ENCODE measurements at places on chromosomes 16 and 17. TPM values are rescaled to one million over a fixed set of nuclear protein-coding genes. Genes with fewer than 3 reads are reported as not detected.

The MPO gene
- total RNA-seq, result not detected

The KRT15 gene
- not detected for total RNA-seq

The RUNDC3A gene
- 0.35 TPM for total RNA-seq

The HCRT gene
- not detected for total RNA-seq

The CDH5 gene
- total RNA-seq, result not detected

The ANKRD40CL gene
- not detected for total RNA-seq

The TPSG1 gene
- 0.32 TPM for total RNA-seq

The KRTAP9-2 gene
- total RNA-seq, result not detected

The NGFR gene
- total RNA-seq, result 0.14 TPM

The PYY gene
- total RNA-seq, result not detected

The MT1A gene
- 1.5 TPM for total RNA-seq

The TPPP3 gene
- total RNA-seq, result not detected

The IL34 gene
- 0.36 TPM for total RNA-seq

The BEAN1 gene
- total RNA-seq, result not detected

The CCR7 gene
- 311 TPM for total RNA-seq

The EVI2A gene
- total RNA-seq, result 31.9 TPM

The ATP2A3 gene
- total RNA-seq, result 108 TPM

The AGRP gene
- total RNA-seq, result not detected

The NPIPB4 gene
- 211 TPM for total RNA-seq

The ZNF778 gene
- total RNA-seq, result 10.9 TPM

The NOD2 gene
- total RNA-seq, result 11.3 TPM

DNA sequence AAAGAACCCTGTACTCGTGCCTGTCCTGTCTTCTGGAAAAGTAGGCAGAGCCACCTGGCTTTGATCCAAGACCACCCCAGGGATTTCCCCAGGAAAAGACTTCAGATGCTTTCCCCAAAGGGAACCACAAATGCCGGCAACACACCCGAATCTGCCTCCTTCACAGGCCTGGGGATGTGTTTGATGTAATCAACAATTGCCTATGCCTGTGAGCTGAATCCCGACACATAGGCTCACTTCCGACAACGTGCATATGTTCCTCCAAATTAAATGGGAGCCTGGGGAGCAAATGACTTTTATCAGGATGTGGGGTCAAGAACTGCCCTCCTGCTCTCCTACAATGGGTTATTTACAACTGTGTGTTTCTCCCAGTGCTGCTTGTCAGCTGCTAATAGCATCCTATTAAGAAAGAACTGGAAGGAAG lies 535.2 kb upstream of the CDH11 start:
- no peaks in the 10 kb centered on the region for H3K27me3 ChIP-seq
- no peak overlapping the region for H3K4me3 ChIP-seq
- no peak overlapping the region for H3K27ac ChIP-seq

GRCh38 chr16:48235058-48235555 lies 9.0 kb upstream of the LONP2 start:
- peaks cover 19% of the 10 kb centered on the region for H3K4me1 ChIP-seq
- no peaks in the 10 kb centered on the region for H3K36me3 ChIP-seq
- H3K27me3 ChIP-seq, result no peaks in the 10 kb centered on the region
- DNase-seq, result no peak
- H3K4me3 ChIP-seq, result no peak overlapping the region

GRCh38 chr17:4958102-4958501 lies 7.2 kb downstream of the ENO3 start:
- peaks cover 5% of the 10 kb centered on the region for H3K36me3 ChIP-seq
- no peak overlapping the region for H3K4me3 ChIP-seq
- no peaks in the 10 kb centered on the region for H3K27me3 ChIP-seq

GRCh38 chr17:78168242-78168902 lies at the start of gene SYNGR2:
Gene SYNGR2, plus strand, starts transcription at chr17:78168581. Its CDS starts 36 bp downstream, at chr17:78168617.
- peak; percentile 95 for DNase-seq
- peak within 1 kb of the TSS; percentile 82 for H3K4me3 ChIP-seq
- H3K27ac ChIP-seq, result peak within 1 kb of the TSS; percentile 46
- H3K36me3 ChIP-seq, result peaks cover under 1% of the 10 kb centered on the region
- peaks cover 40% of the 10 kb centered on the region for H3K4me1 ChIP-seq

DNA sequence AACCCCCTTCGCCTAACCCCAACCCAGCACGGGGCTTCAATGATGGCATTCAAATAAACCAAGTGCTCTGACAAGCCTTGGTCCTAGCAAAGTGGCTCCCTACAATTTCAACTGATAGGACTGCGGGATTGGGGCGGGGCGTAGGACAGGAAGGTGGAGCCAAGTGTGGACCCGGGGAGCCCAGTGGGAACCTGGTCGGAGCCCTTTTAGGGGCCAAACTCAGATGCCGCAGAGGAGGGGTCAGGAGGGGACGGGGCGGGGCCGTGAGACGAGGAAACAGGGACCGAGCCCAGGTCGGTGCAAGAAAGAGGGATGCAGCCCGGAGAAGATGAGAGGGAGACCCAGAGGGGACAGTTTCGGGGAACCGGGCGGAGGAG lies 13.2 kb upstream of the CDIPT start:
- H3K27me3 ChIP-seq, result peaks cover 30% of the 10 kb centered on the region
- H3K4me1 ChIP-seq, result peaks cover 20% of the 10 kb centered on the region
- H3K4me3 ChIP-seq, result peak overlapping the region; percentile 26
- no peak overlapping the region for H3K27ac ChIP-seq

DNA sequence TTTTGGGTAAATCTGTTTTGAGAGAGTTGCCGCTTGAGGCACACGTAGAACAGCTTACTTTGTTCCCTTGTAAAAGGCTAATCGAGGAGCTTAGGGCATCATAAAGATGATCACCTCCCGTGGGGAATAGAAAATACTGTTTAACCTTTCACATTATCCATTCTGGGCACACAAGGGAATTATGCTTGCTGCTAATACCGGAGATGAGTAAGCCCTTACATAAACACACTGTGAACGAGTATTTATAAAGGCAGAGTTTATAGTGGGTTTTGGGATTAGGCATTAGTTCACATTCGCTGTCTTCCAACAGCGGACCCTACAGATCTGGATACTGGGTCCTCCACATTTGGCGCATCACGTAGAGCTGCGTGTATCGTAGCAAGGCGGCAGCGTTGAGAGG lies 51.2 kb upstream of the CNTNAP4 start:
- H3K27me3 ChIP-seq, result no peaks in the 10 kb centered on the region
- no peak overlapping the region for H3K4me3 ChIP-seq
- no peaks in the 10 kb centered on the region for H3K36me3 ChIP-seq
- H3K27ac ChIP-seq, result no peak overlapping the region

DNA sequence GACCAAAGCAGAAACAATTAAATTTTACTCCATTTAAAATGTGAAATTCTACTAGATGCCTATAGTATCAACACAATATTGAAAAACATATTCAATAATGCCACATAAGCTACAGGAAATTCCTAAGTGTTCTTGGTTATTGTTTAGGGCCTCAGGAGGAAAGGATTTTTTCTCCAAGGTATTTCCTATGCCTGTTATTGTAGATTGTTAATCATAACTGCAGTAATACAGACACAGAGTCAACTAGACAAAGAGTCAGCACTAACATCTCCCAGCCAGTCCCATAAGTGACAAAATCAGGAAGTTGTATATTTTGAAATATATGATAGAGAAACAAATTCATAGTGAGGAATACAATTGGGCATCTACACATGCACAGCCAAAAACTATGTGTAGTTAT lies 782.7 kb upstream of the KIF2B start:
- H3K27me3 ChIP-seq, result no peaks in the 10 kb centered on the region
- H3K4me1 ChIP-seq, result no peaks in the 10 kb centered on the region
- H3K27ac ChIP-seq, result no peak overlapping the region

- H3K36me3 ChIP-seq, result no peaks in the 10 kb centered on the region
- DNase-seq, result no peak
- no peak overlapping the region for H3K27ac ChIP-seq
- no peaks in the 10 kb centered on the region for H3K4me1 ChIP-seq
- H3K4me3 ChIP-seq, result no peak overlapping the region
- no peaks in the 10 kb centered on the region for H3K27me3 ChIP-seq
Observed at GRCh38 chr16:21070564-21070963, 80.1 kb downstream of the DNAH3 start.

- H3K27me3 ChIP-seq, result peaks cover 65% of the 10 kb centered on the region
- no peak overlapping the region for H3K27ac ChIP-seq
- peaks cover 29% of the 10 kb centered on the region for H3K4me1 ChIP-seq
- H3K4me3 ChIP-seq, result peak overlapping the region; percentile 81
- no peak for DNase-seq
Observed at GRCh38 chr16:56191835-56192634, 746 bp downstream of the GNAO1 start.

DNA sequence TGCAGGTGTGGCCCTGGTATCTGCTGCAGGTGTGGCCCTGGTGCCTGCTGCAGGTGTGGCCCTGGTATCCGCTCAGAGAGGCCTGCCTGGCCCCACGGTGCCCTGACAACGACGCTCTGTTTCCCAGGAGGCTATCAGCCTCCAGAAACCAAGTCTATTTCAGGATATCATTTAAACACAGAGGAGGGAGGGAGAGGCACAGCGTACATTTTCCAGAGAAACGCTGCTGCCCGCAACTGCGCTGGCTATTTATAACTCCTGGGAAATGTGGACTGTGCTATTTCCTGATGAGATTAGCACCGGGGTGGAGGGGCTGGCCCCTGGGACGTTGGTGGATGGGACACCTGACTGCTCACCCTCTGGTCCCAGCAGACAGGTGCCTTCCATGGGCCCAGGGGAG lies 22.5 kb downstream of the TIMM22 start:
- no peak for DNase-seq
- no peak overlapping the region for H3K4me3 ChIP-seq
- H3K27ac ChIP-seq, result no peak overlapping the region
- no peaks in the 10 kb centered on the region for H3K27me3 ChIP-seq
- no peaks in the 10 kb centered on the region for H3K36me3 ChIP-seq
- no peaks in the 10 kb centered on the region for H3K4me1 ChIP-seq

GRCh38 chr17:3827124-3827773 lies 18.8 kb downstream of the NCBP3 start:
- peaks cover 5% of the 10 kb centered on the region for H3K4me1 ChIP-seq
- no peak overlapping the region for H3K27ac ChIP-seq
- no peaks in the 10 kb centered on the region for H3K27me3 ChIP-seq

DNA sequence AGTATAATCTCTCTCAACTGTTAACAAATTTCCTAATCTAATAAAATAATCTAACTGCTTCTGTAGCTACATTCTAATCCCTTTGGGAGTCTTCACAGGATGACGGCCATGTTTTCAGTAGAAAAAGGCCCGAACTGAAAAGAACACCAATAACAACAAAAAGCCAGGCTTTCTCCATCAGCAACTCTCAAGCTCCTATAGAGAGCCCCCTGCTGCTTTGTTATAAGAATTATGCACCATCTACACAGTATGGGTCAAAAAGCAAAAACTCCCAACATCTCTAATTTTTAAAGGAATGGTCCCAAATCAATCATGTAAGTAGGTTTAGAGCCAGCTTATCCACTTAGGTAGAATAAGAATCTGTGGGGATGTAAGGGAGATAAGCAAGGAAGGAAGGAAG lies 163.6 kb upstream of the C17orf78 start:
- DNase-seq, result no peak
- no peaks in the 10 kb centered on the region for H3K27me3 ChIP-seq
- H3K4me3 ChIP-seq, result no peak overlapping the region
- H3K4me1 ChIP-seq, result no peaks in the 10 kb centered on the region
- no peak overlapping the region for H3K27ac ChIP-seq

- H3K27ac ChIP-seq, result peak overlapping the region; percentile 93
- no peak for DNase-seq
- H3K36me3 ChIP-seq, result peaks cover 5% of the 10 kb centered on the region
- H3K4me1 ChIP-seq, result peaks cover 67% of the 10 kb centered on the region
Observed at GRCh38 chr17:27457731-27458523, 1.7 kb downstream of the KSR1 start.

DNA sequence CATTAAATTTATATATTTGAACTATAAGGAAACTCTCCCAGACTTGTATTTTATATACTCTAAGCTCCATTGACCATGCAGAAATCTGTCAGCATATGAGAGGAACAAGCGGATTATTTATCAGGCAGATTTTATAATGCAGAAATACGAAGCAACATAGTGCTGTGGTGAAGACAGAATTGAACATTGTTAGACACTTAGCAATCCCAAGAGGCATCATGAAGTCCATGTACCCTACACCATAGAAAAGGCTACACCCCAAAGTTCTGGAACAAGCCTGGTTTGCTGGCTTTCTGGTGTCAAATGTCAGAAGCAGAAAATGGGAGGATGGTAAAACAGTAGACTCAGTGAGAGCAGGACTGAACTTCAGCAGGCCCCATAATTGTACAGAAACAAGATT lies 241.1 kb downstream of the PRKCA start:
- no peaks in the 10 kb centered on the region for H3K27me3 ChIP-seq
- no peak overlapping the region for H3K4me3 ChIP-seq
- peaks cover 73% of the 10 kb centered on the region for H3K4me1 ChIP-seq
- DNase-seq, result no peak
- peaks cover 24% of the 10 kb centered on the region for H3K36me3 ChIP-seq

DNA sequence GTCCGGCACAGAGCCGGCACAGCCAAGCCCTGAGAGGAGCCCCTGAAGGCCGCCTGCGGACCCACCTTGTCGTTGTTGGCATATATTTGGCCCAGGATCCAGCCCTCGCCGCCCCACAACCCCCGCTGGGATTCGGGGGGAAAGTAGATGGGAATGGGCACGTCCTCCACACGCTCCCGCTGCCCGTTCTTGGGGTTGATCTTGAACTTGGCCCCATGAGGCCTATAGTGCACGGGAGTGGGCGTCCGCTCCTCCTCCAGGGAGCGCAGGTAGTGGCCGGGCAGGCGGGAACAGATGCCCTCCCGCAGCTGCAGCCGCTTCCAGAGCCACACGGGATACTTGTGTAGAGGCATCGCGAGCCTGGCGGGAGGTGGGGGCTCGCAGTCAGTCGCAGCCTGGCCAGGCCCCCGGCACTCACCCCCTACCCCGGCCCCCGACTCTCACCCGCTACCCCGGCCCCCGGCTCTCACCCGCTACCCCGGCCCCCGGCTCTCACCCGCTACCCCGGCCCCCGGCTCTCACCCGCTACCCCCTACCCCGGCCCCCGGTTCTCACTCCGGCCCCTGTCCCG lies 387 bp downstream of the MRPL28 start:
- no peak overlapping the region for H3K27ac ChIP-seq
- peaks cover 17% of the 10 kb centered on the region for H3K4me1 ChIP-seq
- no peaks in the 10 kb centered on the region for H3K36me3 ChIP-seq
- H3K27me3 ChIP-seq, result no peaks in the 10 kb centered on the region

GRCh38 chr17:54085934-54086333 lies 263.2 kb downstream of the KIF2B start:
- no peaks in the 10 kb centered on the region for H3K4me1 ChIP-seq
- DNase-seq, result no peak
- no peak overlapping the region for H3K27ac ChIP-seq
- H3K36me3 ChIP-seq, result no peaks in the 10 kb centered on the region

GRCh38 chr17:43373356-43373755 lies 25.4 kb upstream of the ARL4D start:
- DNase-seq, result no peak
- no peaks in the 10 kb centered on the region for H3K36me3 ChIP-seq
- H3K4me1 ChIP-seq, result peaks cover 36% of the 10 kb centered on the region
- no peak overlapping the region for H3K27ac ChIP-seq

GRCh38 chr17:18932360-18933055 lies 19.5 kb upstream of the SLC5A10 start:
- no peak for DNase-seq
- H3K27ac ChIP-seq, result peak overlapping the region; percentile 85
- H3K4me1 ChIP-seq, result peaks cover 25% of the 10 kb centered on the region
- peaks cover 9% of the 10 kb centered on the region for H3K36me3 ChIP-seq
- H3K27me3 ChIP-seq, result no peaks in the 10 kb centered on the region
- peak overlapping the region; percentile 37 for H3K4me3 ChIP-seq

GRCh38 chr16:85257483-85257882 lies 145.2 kb upstream of the CIBAR2 start:
- no peaks in the 10 kb centered on the region for H3K36me3 ChIP-seq
- peaks cover 1% of the 10 kb centered on the region for H3K4me1 ChIP-seq
- peaks cover 6% of the 10 kb centered on the region for H3K27me3 ChIP-seq
- DNase-seq, result no peak
- no peak overlapping the region for H3K27ac ChIP-seq

- H3K4me3 ChIP-seq, result no peak overlapping the region
- peaks cover 10% of the 10 kb centered on the region for H3K27me3 ChIP-seq
- H3K27ac ChIP-seq, result no peak overlapping the region
- DNase-seq, result no peak
- H3K4me1 ChIP-seq, result peaks cover 8% of the 10 kb centered on the region
- H3K36me3 ChIP-seq, result no peaks in the 10 kb centered on the region
Observed at GRCh38 chr17:18379246-18380146, 1.9 kb downstream of the EVPLL start.

Measured in activated T-cell treated with anti-CD3 and anti-CD28 coated beads, Interleukin-2, amount 50 U/mL, for 72 hours (primary cell).